ENCODE measurements at places on chromosomes 3 and 15.

DNA sequence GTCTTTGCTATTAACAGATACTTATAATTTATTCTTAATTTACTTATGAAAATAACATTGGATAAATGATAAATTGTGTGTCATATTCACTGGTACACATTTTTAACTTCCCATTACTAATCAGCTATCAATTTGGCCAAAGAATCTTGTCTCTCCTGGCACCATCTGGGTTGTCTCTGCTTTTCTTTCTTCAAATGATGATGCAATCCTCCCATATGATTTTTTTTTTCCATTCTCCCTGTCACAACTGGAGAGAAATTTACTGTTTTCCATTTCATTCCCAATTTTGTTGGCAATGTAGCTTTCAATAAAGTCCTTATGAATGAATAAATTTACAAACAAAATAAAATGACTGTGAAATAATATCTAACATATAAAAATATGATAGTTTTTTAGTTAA, 743.7 kb upstream of the EPHA6 start:
- no peak for DNase-seq

- no peak for DNase-seq
Measured at GRCh38 chr3:170090601-170090981, 52.8 kb downstream of the GPR160 start.

DNA sequence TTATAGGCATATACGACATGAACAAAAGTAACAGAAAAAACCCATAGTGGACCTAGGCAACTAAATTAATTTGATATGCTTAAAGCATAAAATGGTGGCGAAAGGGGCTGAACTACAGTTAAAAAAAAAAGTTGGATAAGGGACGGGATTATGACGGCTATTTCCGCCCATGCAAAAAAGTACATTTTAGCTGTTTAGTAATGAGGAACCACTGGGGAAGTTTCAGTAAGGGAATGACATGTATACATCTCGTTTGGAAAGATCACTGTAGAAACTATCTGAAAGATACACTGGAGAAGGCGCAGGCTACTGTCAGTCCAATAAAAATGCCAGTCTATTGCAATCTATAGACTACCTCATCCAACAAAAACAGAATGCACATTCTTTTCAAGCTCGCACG, 65.6 kb downstream of the ZNF148 start:
- no peak for DNase-seq

- no peak for DNase-seq
Measured at GRCh38 chr3:140530603-140531002, 147.3 kb upstream of the TRIM42 start.

DNA sequence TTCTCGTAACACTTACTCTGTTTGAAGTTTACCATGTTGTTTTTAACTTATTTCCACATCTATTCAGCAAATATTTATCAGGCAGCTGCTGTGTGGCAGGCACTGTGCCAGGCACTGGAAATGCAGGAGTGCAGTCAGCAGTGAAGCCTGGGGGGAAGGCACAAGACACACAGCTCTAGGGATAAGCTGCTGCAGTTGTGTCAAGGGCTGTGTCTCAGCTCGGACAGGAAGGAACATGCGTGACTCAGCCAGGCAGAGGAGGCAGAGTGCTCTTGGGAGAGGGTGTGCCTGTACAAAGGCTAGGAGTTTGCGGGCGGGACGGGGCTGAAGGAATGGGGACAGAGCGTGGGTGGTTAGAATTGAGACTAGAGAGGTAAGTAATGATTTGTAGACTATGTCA, 24.7 kb downstream of the LYSMD4 start:
- no peak for DNase-seq

DNA sequence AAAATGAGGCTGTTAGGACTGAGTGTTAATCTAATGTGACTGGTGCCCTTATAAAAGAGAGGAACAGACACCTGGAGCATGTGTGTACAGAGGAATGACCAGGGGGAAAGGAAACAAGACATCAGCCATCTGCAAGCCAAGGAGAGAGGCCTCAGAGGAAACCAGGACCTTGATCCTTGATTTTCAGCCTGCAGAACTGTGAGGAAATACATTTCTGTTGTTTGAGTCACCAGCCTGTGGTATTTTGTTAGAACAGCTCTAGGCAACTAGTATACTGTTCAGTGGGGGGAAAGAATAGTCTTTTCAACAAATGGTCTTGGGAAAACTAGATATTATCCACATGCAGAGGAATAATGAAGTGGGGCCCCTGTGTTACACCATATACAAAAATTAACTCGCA, 80.6 kb downstream of the CCR1 start:
- DNase-seq, result no peak

DNA sequence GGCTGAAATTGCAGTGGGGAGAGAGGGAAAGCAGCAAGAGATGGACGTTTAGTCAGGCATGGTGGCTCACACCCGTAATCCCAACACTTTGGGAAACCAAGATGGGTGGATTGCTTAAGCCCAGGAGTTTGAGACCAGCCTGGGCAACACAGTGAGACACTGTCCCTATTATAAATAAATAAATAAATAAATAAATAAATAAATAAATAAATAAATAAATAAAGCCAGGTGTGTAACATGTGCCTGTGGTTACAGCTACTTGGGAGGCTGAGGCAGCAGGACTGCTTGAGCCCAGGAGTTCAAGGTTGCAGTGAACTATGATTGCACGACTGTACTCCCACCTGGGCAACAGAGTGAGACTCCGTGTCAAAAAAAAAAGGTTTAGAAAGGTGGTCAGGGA, 54.0 kb upstream of the ARPP19 start:
- no peak for DNase-seq

- DNase-seq, result no peak
Measured at GRCh38 chr15:99073008-99073717, 31.7 kb upstream of the SYNM start.

- no peak for DNase-seq
Measured at GRCh38 chr3:35849963-35850362, 210.6 kb downstream of the ARPP21 start.

GRCh38 chr3:180325958-180326357, 276.0 kb upstream of the TTC14 start:
- DNase-seq, result no peak

GRCh38 chr3:128094295-128095151, 29.1 kb downstream of the RUVBL1 start:
- no peak for DNase-seq

DNA sequence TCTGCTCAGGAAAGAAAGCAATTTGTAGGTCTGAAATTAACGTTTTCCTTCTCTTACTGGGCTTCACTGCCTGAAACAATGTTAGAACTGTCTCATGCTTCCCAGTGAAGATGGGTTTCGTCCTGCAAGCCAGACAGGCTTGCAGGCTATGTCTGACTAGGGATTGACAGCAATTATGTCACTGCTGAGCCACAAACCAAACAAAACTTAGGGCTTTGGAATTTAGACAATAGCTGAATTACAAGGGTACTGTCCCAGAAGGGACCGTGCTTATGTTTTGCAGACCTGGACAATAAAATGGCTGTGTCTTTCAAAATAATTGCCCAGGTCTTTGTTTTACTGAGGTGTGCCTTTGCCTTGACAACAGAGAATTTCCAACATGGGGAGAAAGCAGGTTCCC, 46.3 kb upstream of the CCDC80 start:
- no peak for DNase-seq

DNA sequence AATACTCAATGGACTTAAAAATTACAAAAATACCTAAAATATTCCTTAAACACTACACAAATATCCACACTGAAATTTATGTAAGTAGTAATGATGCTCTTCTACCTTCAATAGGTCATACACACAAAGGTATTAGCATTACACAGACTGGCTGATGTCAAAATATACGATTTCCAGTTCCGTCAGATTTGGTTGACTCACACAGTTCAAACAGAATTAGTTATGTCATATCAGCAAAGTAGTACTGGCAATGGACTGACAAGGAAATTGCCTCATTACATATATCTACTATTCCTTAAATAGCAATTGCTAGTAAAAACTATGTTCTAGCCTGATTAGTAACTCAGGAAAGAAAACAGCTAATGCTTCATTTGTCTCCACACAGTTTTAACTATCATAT, 70.8 kb downstream of the ADAM10 start:
- DNase-seq, result no peak

DNA sequence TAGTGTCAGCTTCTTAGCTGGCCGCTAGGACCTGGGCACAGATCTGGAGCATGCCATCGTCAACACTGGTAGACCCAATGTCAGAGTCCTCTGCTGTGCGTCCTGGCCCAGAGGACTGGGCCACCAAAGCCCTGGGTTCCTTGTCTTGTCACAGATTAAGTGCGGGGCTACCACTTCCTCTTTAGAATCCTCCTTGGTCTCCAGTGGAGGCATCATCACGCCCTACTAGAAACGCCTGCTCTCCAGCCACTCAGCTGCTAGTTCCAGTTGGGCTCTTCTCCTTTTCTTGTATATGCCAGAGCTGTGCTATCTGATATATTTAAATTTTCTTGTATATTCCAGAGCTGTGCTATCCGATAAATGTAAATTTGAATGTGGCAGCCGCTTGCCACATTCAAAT, 11.2 kb downstream of the PPCDC start:
- DNase-seq, result no peak

DNA sequence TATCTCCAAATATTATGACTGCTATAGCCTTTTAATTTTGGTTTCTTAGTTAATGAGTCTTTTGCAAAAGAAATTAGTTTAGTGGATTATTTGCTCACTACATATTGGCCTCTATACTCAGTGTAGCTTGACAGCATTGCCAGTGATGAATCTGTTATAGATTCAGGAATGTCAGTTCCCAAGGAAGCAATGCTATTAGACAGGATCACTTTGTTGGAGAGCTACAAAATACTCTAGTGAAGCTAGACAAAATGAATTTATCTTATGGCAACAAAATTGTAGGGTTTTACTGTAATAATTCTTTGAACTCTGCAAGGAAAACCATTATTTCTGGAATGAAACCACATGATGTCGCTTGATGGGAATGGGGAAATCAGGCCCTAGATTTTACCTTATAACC, 543.3 kb downstream of the SQOR start:
- DNase-seq, result no peak

DNA sequence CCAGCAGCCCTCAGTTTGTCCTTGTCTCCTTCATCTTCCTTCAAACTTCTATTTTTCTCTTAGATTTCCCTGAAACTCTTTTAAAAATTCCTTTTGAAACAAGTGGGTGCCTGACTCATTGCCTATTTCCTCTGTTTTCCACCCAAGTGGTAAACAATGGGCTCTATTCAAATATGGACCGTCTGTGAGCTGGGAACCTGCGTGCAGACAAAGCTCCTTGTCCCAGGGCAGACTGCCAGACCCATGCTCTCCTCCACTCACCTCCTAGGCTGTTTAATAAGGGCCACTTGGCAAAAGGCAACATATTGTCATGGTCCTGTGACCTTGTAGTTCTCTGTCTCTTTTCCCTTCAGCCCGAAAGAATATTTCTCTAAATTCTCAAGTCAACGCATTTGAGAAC, 332.7 kb upstream of the THBS1 start:
- no peak for DNase-seq

- DNase-seq, result no peak
Measured at GRCh38 chr3:193553586-193553985, 1.1 kb downstream of the ATP13A4 start.

GRCh38 chr3:40971191-40972168, 227.8 kb upstream of the CTNNB1 start:
- DNase-seq, result peak; percentile 36

DNA sequence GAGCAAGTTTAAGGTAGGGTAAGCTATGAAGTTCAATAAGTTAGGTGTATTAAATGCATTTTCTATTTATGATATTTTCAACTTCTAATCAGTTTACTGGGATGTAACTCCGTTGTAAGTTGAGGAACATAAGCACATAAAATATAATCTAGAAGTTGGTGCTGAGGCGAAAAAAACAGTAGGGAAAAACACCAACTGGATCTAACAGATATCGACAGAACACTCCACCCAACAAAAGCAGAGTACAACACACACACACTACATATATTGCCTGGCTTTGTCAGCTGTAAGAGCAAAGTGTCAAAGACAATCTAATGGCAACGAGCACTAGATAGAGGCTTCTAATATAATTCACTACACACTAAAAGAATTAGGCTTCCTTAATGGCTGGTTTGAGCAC, 8.4 kb downstream of the PIK3R4 start:
- no peak for DNase-seq

- DNase-seq, result peak; percentile 12
Measured at GRCh38 chr3:109081746-109082510, 36.0 kb downstream of the MORC1 start.

DNA sequence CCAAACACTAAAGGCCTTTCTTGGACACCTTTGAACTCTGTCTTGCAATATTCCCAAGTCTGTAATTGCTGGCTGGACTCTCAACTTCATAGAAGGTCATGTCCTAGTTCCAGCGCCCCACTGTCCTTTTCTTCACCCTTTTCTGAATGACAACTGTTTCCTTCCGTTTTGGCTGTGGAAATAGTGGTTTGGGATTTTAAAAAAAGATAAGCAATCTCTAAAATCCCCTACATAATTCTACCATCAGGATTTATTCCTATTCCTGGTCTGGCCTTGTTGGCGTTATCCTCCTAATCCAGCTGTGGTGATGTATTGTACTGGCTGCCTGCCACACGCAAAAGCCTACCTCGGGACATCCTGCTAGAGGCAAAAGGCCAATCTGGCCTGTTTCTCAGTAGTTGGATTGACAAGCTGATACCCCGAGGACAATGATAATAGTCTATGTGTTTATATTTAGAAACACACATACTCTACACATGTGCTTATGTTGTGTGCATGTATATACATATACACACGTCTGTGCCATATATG, 440.3 kb upstream of the DPH6 start:
- no peak for DNase-seq

GRCh38 chr3:107674371-107674770, 151.6 kb downstream of the BBX start:
- no peak for DNase-seq

GRCh38 chr3:131077904-131078303, 51.2 kb downstream of the NEK11 start:
- DNase-seq, result no peak

DNA sequence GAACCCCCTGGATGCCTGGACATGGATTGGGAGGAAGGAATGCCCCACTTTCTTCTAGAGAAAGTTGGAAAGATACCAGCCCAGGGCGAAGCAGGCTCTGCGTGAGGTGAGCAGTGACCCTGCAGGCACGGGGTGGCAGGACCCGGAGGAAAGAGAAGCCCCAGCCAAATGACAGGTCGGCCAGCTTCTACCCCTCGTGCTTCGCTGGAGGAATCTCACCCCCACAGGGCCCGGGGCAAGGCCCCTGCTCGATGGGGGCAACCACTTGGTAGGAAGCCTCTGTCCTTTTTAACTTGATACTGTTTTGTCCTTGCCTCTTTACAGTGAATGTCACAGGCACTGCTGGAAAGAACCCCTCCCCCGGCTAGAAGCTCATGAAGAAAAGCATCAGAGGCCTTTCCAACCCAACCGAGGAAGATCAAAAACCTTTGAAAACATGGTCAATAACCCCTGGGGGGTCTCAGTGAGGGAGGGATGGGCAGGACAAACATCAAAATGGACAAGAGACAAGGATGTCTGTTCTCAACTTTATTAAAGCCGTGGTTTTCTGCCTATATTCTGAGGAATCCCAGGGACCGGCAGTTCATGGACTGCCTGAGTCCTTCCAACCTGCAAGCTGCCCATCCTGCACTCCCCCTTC, 54.4 kb downstream of the SH3BP5 start:
- DNase-seq, result no peak

Data from stimulated activated CD4-positive, alpha-beta T cell treated with anti-CD3 and anti-CD28 coated beads, Interleukin-4, amount 100 ng/mL, for 48 hours (primary cell).